Breast epithelium (tissue), 4 donors: ENCODE measurements at places on chromosomes 7 and 10.

DNA sequence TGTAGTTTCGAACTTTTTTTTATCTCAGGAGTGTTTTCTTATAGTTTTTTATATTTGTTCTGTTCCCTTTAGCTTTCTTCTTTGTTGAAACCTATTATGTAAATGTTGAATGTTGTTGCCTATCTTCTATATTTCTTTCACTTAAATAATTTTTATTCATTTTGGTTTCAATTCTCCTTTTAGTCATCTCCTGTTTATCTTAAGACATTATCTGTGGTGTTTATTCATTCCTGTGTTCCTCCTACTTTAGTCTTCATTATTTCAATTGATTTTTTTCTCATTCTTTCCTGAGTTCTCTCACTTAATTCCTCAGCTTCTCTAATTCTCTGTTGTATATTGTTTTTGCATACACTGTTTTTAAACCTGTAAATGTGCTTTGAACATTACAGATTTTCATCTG lies 64.1 kb downstream of the XPNPEP1 start:
- H3K27ac ChIP-seq, result no peak overlapping the region
- H3K36me3 ChIP-seq, result peaks cover 3% of the 10 kb centered on the region
- H3K4me3 ChIP-seq, result no peak overlapping the region
- no peak for DNase-seq

- no peak overlapping the region for H3K4me3 ChIP-seq
- H3K27me3 ChIP-seq, result peaks cover 7% of the 10 kb centered on the region
- no peak overlapping the region for H3K27ac ChIP-seq
- no peak for DNase-seq
Observed at GRCh38 chr10:84539216-84539615, 210.8 kb downstream of the CCSER2 start.

DNA sequence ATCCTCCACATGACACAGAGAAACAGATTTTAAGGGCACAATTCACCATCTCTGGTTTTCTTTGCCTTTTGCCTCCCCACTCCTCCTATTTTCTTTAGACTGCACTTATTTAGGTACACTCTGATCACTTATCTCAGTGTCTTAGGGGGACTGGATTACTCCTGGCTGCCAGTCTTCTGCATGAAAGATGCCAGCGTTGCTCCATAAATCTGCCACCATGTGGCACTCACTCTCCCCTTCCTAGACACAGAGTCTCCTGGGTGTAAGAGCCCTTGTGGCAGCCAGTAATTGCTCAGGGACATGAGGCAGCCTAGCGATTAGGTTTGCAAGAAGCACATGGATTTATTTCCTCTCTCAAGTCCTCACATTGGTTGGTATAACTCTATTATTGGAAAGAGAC lies 34.5 kb upstream of the RBM20 start:
- no peaks in the 10 kb centered on the region for H3K4me1 ChIP-seq
- H3K27me3 ChIP-seq, result no peaks in the 10 kb centered on the region
- no peak overlapping the region for H3K27ac ChIP-seq
- no peak overlapping the region for H3K4me3 ChIP-seq
- no peak for DNase-seq

DNA sequence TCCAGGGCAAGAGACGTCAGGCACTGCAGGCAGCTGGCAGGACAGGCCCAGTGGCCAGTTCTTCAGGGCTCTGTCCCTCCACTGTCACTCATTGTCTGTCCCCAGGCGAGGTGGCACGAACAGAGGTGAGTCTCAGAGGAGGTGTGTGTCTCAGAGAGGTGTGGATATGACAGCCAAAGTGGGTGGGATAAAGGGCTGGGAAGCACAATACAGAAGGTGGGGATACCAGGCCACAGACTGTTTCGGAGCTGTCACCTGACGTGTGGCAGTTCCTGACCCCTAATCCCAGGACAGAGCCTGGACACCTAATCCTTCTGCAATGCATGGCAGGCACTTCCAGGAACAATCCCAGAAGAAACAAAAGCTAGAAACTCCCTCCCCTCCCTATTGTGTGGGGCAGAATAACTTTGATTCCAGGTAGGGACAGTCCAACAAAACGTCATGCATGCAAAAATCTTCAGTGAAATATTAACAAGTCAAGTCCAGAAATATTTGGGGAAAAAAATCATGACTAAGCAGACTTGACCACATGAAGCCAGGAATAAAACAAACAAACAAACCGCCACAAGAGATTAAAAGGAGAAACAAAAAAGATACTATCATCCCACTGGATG lies 11.6 kb downstream of the KLRG2 start:
- H3K36me3 ChIP-seq, result no peaks in the 10 kb centered on the region
- no peaks in the 10 kb centered on the region for H3K27me3 ChIP-seq
- no peaks in the 10 kb centered on the region for H3K4me1 ChIP-seq
- no peak overlapping the region for H3K4me3 ChIP-seq

DNA sequence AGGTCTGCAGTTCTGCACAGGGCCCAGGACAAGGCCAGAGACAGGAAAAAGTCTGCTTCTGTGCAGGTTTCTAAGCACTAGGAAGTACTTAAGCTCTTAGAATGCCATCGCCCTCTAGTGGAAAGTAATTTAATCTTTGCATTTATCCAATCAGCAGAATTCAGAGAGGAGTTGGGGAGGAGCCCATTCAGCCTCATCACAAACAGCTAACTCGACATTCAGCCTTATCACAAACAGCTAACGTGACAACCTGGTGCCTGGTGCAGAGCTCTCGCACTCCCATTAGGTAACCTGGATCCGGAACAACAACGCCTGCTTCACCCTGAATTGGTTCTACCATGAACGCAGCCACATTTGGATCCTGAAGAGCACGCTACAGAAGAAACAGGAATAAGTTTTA lies 15.2 kb downstream of the OAT start:
- H3K36me3 ChIP-seq, result no peaks in the 10 kb centered on the region
- DNase-seq, result no peak
- H3K27me3 ChIP-seq, result no peaks in the 10 kb centered on the region
- H3K4me3 ChIP-seq, result no peak overlapping the region
- H3K27ac ChIP-seq, result no peak overlapping the region

- no peaks in the 10 kb centered on the region for H3K27me3 ChIP-seq
- H3K4me3 ChIP-seq, result no peak overlapping the region
- no peaks in the 10 kb centered on the region for H3K36me3 ChIP-seq
- DNase-seq, result no peak
- H3K4me1 ChIP-seq, result no peaks in the 10 kb centered on the region
Observed at GRCh38 chr7:122790132-122790531, 87.4 kb upstream of the RNF148 start.

GRCh38 chr7:56199639-56200038 lies 83.4 kb upstream of the NUPR2 start:
- H3K4me3 ChIP-seq, result no peak overlapping the region
- no peak overlapping the region for H3K27ac ChIP-seq
- no peaks in the 10 kb centered on the region for H3K36me3 ChIP-seq
- no peak for DNase-seq

DNA sequence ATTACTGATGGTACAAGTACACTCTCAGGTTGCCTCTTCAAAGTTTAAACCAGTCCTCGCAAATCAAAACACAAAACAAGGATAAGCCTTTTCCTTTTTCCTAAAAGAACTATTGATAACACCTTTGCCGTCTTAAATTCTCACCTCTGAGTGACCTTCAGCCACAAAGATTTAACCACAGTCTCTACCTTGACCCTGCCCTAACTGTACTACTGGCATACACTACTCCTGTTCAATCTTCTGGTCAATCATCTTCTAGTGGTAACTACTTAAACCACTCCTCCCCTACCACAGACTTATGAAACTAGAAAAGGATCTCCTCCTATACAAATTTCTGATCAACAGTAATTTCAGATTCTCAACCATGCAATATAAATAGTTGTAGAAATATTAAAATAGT lies 15.1 kb downstream of the UPF2 start:
- no peak for DNase-seq
- H3K27ac ChIP-seq, result no peak overlapping the region
- no peaks in the 10 kb centered on the region for H3K4me1 ChIP-seq
- peaks cover 10% of the 10 kb centered on the region for H3K36me3 ChIP-seq
- no peaks in the 10 kb centered on the region for H3K27me3 ChIP-seq

GRCh38 chr10:81978238-81978637 lies 103.2 kb downstream of the NRG3 start:
- H3K4me3 ChIP-seq, result no peak overlapping the region
- no peak overlapping the region for H3K27ac ChIP-seq
- no peak for DNase-seq
- no peaks in the 10 kb centered on the region for H3K4me1 ChIP-seq
- no peaks in the 10 kb centered on the region for H3K27me3 ChIP-seq

- peaks cover 14% of the 10 kb centered on the region for H3K27me3 ChIP-seq
- DNase-seq, result peak; percentile 82
- peak overlapping the region; percentile 94 for H3K27ac ChIP-seq
- H3K36me3 ChIP-seq, result no peaks in the 10 kb centered on the region
- H3K4me1 ChIP-seq, result peaks cover 2% of the 10 kb centered on the region
Observed at GRCh38 chr10:75399461-75400162, 2.0 kb downstream of the ZNF503 start.

- peak overlapping the region; percentile 34 for H3K4me3 ChIP-seq
- peak overlapping the region; percentile 79 for H3K27ac ChIP-seq
- peak; percentile 59 for DNase-seq
- H3K27me3 ChIP-seq, result no peaks in the 10 kb centered on the region
- H3K36me3 ChIP-seq, result no peaks in the 10 kb centered on the region
Observed at GRCh38 chr10:61164458-61165160, 220.6 kb upstream of the RHOBTB1 start.

DNA sequence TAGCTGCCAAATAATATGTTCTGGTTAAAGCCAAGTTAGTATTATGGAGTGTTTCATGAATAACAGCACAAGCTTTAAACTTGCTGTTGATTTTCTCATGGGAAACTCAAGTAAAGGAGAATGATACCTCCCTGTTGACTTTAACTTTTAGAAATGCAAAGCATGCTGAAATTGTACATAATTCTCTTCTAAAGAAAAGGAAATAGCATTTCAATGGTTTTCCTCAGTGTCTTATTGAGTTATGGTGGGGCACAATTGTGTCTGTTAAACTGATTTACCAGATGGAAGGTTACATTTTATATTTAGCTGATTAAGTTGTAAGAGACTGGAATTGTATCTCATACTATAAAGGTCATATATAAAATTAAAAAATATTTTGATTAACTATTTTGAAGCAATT lies 119.3 kb downstream of the HDAC9 start:
- no peaks in the 10 kb centered on the region for H3K27me3 ChIP-seq
- no peaks in the 10 kb centered on the region for H3K36me3 ChIP-seq
- no peak for DNase-seq
- no peak overlapping the region for H3K27ac ChIP-seq
- H3K4me1 ChIP-seq, result no peaks in the 10 kb centered on the region

GRCh38 chr10:97518301-97519043 lies 19.7 kb downstream of the UBTD1 start:
- no peak overlapping the region for H3K4me3 ChIP-seq
- DNase-seq, result no peak
- H3K36me3 ChIP-seq, result no peaks in the 10 kb centered on the region
- H3K27ac ChIP-seq, result peak overlapping the region; percentile 54
- no peaks in the 10 kb centered on the region for H3K4me1 ChIP-seq

GRCh38 chr7:83849131-83849530 lies 200.2 kb upstream of the SEMA3E start:
- H3K27ac ChIP-seq, result no peak overlapping the region
- no peaks in the 10 kb centered on the region for H3K36me3 ChIP-seq
- no peak for DNase-seq
- H3K27me3 ChIP-seq, result no peaks in the 10 kb centered on the region
- no peaks in the 10 kb centered on the region for H3K4me1 ChIP-seq

GRCh38 chr7:39621784-39622411 lies 1.5 kb upstream of the RALA start:
- no peak for DNase-seq
- no peaks in the 10 kb centered on the region for H3K4me1 ChIP-seq
- no peaks in the 10 kb centered on the region for H3K36me3 ChIP-seq
- H3K27ac ChIP-seq, result no peak overlapping the region
- no peak overlapping the region for H3K4me3 ChIP-seq
- H3K27me3 ChIP-seq, result no peaks in the 10 kb centered on the region

DNA sequence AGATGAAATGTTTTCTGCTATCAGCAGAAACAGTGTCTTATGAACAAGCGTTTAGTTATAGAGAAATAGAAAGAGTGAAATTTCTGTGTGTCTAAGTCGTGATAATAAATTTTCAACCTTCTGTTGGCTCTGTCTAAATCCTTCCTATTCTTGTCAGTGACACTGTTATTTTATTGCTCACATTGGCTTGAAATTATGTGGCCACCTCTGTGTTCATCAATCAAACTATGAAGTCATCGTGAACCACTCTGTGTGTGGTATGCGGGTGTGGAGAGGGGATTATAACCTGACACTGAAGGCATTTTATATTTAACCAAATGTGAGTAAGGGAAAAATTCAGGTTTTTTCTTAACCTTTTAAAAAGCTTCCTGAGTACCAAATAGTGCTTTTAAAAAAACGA lies 12.3 kb downstream of the AOAH start:
- H3K4me1 ChIP-seq, result no peaks in the 10 kb centered on the region
- DNase-seq, result no peak
- H3K36me3 ChIP-seq, result no peaks in the 10 kb centered on the region
- no peaks in the 10 kb centered on the region for H3K27me3 ChIP-seq
- H3K4me3 ChIP-seq, result no peak overlapping the region
- no peak overlapping the region for H3K27ac ChIP-seq

DNA sequence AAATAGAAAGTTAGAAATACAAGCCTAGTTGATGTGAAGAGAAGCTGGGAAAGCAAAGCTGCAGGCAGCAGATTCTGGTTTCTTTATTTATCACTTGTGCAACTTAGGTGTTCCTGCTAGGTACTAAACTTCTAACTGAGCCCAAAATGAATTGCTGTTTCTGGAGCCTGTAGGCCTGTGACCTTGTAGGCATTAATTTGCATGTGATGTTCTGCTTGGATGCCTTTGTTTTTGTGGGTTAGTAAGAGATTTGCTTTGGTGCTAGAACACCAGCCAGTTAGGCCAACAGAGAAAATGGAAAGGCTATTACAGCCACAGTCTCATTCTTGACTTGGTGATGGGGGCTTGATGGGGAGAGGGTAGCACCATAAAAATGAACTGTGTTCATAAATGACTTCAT lies 370.7 kb downstream of the PPP1R3A start:
- H3K27ac ChIP-seq, result no peak overlapping the region
- no peaks in the 10 kb centered on the region for H3K27me3 ChIP-seq
- no peak for DNase-seq
- H3K36me3 ChIP-seq, result no peaks in the 10 kb centered on the region
- H3K4me1 ChIP-seq, result no peaks in the 10 kb centered on the region

DNA sequence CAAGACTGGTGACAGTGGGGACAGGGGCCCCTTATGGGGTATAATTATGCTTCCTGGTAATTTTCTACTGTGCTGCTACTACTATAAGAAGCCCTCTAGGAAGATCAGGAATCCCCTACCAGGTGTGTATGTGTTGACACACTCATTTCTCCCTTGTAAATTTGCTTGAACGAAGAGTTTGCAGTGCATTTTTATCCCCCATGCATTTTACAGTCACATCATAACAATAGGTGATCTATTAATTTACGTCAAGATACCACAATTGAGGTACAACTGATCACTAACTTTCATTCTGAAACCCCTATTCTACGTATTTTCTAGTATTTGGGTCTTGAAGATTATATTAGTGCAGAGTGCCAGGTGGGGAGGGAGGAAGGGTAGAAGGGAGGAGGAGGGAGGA lies 252.2 kb downstream of the NSUN6 start:
- H3K27me3 ChIP-seq, result no peaks in the 10 kb centered on the region
- no peak for DNase-seq
- no peak overlapping the region for H3K27ac ChIP-seq
- no peak overlapping the region for H3K4me3 ChIP-seq
- no peaks in the 10 kb centered on the region for H3K4me1 ChIP-seq
